ENCODE measurements at places on chromosomes 6 and 20.
A peak's percentile ranks its signal among the peaks of the same experiment; 100 is the strongest.

DNA sequence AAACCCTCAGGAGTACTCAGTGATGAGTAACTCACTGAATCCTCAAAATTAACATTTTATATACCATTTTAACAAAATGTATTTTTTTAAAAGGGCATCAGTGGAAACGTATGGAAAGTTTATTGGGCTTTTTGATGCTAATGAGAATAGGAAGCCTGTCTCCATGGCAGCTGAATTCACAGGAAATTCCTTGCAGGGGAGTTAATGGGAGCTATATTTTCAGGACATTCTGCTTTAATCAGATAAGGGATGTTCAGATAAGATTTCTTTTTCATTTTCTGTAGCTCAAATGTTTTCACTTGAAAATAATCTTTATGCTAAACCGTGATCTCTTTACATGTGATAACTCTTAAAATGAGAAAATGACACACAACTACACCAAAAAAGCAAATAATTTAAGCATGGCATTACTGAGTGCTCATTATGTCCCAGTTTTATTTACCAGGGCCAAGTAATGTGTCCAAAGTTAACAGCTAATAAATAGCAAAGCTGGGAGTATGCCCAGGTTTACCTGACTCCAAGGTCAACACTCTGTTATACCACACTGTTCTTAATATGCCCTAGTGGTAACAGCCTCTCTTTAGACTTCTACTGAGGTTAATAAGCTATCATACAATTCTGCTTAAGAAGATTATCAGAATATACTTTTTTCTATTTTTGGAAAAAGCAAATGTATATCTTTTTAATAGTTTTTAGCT is 348.1 kb downstream of the GRIK2 start:
- DNase-seq = no peak

DNA sequence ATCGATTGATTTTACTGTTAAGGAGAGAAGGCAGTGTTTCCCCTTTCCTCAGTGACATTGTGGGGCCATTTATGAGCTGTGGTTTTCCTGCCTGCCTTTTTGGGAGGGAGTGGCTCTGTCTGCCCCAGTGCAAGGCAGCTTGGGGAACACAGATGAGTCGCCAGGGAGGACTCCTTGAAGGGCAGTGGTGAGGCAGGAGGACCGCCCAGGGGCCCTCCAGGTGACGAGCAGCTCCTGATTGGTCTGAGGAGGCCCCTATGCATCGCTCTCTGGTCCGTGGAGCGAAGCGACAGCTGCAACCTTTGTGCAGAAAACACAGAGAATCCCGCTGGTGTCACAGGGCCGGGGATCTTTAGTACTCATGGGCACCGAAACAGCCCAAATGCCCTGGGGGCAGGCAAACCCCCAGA is 100.3 kb downstream of the TMEM242 start:
- peak; percentile 23 for DNase-seq

DNA sequence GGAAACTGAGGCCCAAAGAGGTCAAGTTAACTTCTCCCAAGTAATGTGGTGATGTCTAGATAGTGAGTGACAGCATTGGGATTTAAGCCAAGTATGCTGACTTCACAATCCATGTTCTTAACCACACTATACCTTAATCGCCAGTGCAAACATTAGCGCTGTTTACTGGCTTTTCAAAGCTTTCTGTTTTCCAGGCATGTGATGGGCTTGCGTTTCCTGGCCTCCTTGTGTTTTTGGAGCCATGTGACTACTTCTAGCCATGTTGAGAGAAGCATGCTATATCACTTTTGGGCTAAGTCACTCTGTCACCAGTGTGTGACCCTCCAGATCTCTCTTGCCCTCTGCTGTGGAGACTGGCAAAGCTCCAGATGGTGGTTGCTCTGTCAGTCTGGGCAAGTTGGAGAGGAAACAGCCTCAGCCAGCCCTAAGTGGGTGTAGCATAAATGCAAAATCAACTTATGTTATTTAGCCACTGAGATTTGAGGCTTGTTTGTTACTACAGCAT is 76.9 kb downstream of the ANKRD6 start:
- no peak for DNase-seq

GRCh38 chr6:16222826-16223225 is 15.6 kb upstream of the GMPR start:
- DNase-seq = no peak

DNA sequence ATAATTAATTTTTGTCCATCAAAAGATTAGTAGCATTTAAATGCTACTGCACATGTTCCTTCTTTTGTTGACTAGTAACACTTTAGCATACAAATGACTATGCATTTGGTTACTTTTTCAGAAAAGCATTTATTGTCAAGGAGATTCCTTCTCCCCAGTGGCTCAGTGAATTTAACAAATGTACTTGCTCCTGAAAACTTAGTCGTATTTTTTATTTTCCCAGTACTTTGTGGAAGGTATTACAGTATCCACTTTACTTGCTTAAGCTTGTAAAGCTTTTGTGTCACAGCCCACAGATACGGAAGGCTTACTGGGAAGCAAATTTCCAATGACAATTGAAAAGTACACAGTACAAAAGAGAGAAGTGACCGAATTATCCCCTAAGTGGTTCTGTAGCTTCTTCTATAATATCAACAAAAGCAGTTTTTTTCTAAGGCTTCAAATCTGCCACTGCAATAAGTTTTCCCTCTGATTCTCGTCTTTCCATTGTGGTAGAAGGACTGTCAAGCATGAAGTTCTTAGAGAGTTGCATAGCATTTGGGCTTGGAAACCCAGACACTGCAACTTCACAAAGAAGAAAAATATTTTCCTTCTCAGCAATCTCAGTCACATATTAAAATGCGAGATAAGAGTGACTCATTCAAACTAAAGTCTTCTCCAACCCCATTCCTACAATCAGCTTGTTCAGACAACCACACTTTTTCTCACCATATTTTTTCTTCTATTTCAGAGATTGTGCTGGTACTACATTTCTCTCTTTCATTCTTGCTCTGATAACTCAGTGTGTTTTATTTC is 431.2 kb downstream of the GRIK2 start:
- DNase-seq = no peak

GRCh38 chr6:1962201-1962600 is 283.2 kb downstream of the GMDS start:
- DNase-seq = no peak

DNA sequence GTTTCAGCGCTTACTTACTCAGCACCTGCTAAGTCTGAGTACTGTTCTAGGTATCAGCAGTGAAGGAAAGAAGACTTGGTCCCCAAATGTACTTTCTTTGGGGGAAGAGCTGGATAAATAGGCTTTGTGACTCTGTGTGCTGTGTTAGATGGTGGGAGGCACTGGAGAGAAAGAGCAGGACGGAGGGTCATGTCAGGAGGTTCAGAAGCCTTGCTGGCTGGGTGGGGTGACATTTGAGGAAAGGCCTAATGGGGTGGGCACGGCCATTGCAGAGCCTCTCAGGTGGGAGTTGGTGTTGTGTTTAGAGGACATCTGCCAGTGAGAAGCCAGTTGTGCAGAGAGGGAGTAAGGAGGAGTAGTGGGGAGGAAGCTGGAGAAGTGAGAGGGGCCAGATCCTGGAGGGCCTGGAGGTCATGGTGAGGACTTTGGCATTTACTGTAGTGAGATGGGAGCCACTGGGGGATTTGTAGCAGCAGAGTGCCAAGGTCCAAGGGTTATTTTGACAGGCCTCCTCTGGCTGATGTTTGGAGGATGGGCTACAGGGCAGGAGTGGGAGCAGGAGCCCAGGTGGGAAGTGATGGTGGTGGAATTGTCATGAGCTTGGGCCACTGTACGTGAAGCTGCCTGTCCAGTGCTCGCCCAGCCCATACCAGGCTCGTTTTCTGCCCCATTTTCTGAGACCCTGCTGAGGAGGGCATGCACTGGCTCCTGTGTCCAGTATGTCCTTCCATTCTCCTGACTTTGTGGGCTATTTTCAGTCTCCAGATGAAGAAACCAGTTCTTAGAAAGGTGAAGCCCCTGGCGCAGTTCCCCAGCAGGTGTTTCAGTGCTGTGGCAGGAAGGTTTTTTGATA is 886 bp downstream of the SDCBP2 start:
- peak; percentile 22 for DNase-seq

DNA sequence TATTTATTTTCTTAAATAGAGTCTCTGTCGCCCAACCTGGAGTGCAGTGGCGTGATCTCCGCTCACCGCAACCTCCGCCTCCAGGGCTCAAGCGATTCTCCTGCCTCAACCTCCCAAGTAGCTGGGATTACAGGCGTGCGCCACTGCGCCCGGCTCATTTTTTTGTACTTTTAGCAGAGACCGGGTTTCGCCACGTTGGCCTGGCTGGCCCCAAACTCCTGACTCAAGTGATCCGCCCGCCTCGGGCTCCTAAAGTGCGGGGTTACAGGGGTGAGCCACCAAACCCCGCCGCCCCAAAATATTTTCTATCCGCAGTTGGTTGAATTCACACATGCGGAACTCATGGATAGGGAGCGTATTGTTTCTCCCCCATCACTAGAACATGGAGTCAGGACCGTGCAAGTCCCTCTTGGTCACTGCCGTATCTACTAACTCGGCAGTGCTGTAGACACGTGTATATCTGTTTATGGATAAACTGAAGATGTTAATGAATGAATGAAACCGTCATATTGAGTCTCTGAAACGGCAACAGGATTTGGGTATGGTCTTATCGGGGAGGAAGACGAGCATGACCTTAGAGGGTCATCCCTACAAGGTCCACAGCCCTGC is 904 bp downstream of the MKKS start:
- no peak for DNase-seq

- DNase-seq = no peak
Measured at GRCh38 chr20:15625981-15626380, 947.3 kb downstream of the KIF16B start.

DNA sequence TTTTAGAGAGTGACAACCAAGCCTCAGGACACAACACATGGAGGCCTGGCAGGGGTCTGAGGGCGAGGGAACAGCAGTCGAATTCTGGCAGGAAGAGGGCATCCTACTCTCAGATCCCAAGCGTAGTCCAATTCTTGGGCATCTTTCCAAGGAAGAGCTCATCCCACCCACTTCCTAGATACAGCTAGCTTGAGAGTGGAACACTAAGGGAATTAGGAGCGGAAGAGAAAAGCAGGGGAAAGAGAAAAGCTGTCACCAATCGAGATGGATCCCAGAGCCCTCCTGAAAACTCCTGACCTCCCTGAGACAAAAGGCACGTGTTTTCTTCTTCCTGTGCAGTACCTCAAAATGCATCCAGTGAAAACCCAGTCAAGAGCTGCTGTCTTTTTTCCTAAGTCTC is 67.1 kb downstream of the GFOD1 start:
- no peak for DNase-seq

GRCh38 chr20:51175156-51175555 is 152.2 kb upstream of the KCNG1 start:
- no peak for DNase-seq

GRCh38 chr6:1422290-1422689 is 32.9 kb downstream of the FOXF2 start:
- DNase-seq = no peak

DNA sequence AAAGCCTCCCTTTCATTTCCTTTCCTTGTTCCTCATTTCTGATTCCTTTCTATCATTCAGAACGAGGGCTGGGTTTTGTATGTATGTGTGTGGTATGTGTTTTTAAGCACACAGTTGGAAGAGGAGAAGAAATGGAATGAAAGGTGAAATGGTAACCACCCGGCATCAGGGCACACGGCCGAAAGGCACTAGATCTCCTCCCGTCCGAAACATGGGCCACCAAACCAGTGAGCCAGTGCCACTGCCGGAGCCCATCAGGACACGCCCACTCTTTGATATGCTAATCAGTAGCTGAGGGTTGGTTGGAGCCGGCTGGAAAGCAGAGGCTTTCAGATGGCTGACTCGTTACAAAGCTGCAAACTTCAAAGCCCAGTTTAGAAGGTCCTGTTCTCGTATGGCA is 228.6 kb upstream of the JARID2 start:
- no peak for DNase-seq

- no peak for DNase-seq
Measured at GRCh38 chr6:144778773-144779492, 493.8 kb downstream of the UTRN start.

- DNase-seq = no peak
Measured at GRCh38 chr6:21078497-21078896, 515.1 kb upstream of the SOX4 start.

DNA sequence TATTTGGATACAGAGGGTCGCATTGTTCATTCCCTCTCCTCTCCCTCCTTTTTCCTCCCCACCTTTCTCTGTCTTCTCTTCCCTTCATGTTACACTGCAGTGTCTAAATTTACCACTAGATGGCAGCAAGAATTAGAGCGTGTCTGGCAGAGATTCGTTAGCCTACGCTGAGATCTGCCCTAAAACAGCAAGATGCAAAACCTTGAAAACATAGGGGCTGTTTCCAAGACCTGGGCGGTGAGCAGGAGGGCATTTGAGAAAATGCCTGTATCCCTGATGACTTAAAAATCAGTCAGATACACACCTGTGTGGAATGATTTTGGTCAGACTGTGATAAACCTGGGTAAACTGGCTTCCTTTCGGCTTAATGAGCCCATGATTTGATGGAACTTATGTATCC is 101.5 kb upstream of the ISM1 start:
- DNase-seq = peak; percentile 30

GRCh38 chr6:53526000-53526399 is 18.9 kb downstream of the GCLC start:
- DNase-seq = no peak

- no peak for DNase-seq
Measured at GRCh38 chr6:125835221-125835744, 44.5 kb downstream of the NCOA7 start.

- no peak for DNase-seq
Measured at GRCh38 chr6:151652325-151652724, 155.2 kb upstream of the ESR1 start.

DNA sequence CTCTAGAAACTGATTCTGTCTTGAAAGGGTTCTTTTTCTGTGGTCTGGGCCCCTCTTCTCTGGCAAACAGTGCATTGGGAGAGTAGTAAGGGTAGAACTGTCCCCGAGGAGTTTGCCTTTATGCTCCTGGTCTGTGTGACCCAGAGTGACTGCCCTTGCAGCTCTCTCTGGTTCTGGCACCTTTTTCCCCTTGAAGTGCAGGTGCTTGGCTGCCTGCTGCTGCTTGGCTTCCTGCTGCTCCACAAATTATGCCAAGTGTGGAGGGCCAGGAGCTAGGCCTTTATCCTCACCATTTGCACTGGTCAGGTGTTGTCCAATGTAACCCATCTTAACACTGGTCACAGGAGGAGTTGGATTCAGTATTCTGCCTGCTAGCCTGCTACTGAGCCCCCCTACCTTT is 11.2 kb downstream of the KIZ start:
- no peak for DNase-seq

All from stimulated activated CD8-positive, alpha-beta memory T cell treated with anti-CD3 and anti-CD28 coated beads, Interleukin-4, amount 100 ng/mL, for 48 hours (primary cell).